ENCODE measurements at places on chromosomes 3 and 15.

- no peak for DNase-seq
Measured at GRCh38 chr15:66833371-66833770, 131.3 kb downstream of the SMAD6 start.

- no peak for DNase-seq
Measured at GRCh38 chr15:81812456-81812855, 233.4 kb downstream of the MEX3B start.

- no peak for DNase-seq
Measured at GRCh38 chr3:189071446-189071845, 100.3 kb upstream of the TPRG1 start.

GRCh38 chr3:136311261-136311660 lies 61.1 kb downstream of the PCCB start:
- no peak for DNase-seq

- no peak for DNase-seq
Measured at GRCh38 chr3:31106204-31106603, 211.7 kb upstream of the GADL1 start.

DNA sequence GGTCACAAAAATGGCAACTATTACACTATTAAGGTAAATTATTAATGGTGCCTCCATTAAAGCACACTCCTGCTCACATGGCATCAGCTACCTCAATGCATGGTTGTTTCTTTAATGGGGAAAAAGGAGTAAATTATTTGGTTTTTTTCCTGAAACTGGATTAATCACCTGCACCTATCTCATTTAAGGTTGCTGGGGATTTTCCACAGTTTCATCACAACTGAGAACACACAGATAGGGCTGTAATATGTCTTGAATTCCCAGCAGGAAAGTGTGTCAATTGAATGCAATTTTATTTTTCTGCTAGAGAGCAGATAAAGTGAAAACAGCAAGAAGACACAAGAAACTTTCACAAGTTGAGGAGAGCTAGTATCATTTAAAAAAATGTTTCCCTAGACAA lies 36.4 kb downstream of the RFTN1 start:
- no peak for DNase-seq

GRCh38 chr3:31534065-31534425 lies 1.3 kb downstream of the STT3B start:
- no peak for DNase-seq

DNA sequence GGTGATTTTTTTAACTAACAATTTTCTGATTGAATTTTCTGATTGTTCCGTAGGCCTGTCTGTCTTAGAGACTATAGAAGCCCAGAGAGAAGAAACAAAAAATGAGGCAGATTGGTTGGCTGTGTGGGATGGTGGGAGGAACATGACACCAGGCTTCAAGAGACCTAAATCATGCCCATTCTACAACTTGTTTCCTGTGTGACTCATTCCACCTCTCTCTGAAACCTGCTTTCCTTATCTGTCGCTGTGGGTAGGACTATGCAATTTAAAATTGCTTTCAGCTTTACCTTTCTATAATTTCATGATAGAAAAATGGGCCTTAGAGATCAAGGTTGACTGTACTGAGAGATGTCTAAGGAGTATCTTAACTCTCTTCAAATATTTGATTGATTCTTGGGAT lies 44.5 kb downstream of the OXNAD1 start:
- no peak for DNase-seq

GRCh38 chr3:124854009-124854408 lies 33.2 kb downstream of the ITGB5 start:
- DNase-seq = no peak

DNA sequence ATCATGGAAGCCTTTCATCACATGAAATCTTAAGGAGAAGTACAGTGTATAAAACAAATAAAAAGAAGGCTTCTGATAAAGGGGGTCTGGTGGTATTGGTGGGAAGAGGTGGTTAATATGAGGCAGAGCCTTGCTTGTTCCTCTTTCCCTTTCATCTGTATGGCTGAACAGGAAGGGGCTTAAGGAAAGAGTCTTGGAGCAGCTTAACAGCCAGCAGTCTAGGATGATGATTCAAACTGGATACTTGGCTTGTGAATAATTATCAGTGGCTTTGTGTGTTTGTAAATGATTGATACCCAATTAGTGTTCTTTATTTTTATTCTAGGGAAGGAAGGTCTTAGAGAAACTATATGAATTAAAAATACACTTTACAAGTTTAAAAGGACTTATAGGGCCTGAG lies 29.1 kb upstream of the TCAIM start:
- DNase-seq = no peak

GRCh38 chr3:153291059-153291685 lies 129.1 kb downstream of the RAP2B start:
- no peak for DNase-seq

GRCh38 chr3:73448761-73449301 lies 175.9 kb downstream of the PDZRN3 start:
- DNase-seq = no peak

DNA sequence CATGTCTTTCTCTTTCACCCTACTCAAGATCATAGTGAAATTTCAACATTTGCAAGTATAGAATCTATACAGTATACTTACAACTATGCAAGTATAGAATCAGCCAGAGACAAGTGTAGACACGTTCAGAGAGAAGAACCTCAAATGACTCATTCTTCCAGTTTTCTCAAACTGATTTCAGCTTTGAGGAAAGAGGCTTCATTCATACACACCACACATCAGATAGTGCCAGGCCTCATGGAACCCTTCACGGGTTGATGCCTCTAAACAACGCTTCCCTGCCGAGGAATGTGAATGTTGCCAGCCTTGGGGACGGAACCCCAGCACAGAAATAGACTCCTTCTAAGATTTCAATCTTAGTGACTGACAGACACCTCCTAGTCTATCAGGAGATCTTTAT lies 135.7 kb downstream of the FOXP1 start:
- DNase-seq = no peak

DNA sequence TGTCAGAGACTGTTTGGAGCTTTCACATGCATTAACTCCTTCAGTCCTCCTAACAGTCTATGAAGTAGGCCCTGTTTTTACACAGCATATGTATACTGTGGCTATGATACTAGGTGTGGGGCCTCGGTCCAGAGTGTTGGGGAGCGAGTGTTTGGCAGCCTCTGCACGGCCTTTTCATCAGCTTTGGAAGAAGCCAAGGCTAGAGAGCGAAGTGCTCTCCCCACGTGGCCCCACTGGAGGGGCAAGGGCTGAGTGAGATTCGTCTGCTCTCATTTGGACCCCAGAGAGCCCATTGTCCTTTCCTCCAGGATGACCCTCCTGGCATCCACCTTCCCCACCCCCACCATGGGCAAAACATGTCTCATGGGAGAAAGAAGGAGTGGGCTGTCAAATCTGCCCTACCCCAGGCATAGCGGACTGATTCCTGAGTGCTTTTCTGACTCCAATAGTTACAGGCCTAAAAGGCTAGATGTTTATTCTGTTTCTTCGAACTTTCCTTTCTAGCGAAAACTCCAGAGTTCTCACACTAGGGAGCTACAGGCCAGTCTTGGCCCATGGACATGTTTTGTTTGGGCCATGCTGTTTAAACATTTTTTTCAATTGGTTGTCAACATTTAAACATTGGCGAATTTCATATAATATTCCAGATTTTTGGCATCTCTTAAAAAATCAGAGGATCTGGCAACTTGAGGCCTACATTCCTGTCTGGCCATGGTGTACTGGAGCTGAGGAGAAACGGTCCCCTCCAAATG lies 76.0 kb downstream of the EEFSEC start:
- DNase-seq = no peak

- no peak for DNase-seq
Measured at GRCh38 chr3:116155841-116156240, 289.4 kb downstream of the LSAMP start.

GRCh38 chr3:59381282-59381681 lies 331.5 kb upstream of the CFAP20DC start:
- DNase-seq = no peak

DNA sequence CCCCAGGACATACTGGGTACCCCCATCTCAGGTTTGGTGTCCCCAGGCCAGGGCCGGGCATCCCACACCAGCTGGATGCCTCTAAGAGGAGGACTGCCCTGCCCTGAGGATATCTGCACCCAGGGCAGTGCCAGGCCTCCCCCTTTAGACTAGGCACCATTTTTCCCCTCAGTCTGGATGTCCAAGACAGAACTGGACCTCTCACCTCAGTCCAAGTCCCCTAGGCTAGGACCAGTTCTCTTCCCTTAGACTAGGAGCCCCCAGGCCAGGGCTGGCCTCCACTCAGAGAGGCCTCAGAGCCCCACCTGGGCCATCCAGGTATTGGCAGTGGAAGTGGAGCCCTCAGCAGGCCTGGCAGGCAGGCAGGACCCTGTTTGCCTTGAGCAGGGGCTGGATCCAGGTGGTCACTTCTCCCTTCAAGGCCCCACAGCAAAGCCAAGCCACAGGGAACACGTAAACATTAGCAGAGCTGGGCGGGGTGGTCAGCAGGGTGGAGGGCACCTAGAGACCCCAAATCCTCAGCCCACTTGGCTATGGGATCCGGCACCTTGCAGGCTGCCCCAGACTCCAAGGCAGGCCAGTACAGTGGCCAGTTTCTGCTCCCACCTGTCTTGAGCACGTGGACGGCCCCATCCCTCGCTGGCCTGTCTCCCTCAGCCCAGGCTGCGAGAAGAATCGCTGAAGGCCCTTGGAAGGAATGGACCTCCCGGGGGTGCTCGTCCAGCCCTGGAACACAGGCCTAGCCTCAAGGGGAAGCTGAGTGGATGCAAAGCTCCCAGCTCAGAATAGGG lies 28.3 kb downstream of the PTH1R start:
- no peak for DNase-seq

DNA sequence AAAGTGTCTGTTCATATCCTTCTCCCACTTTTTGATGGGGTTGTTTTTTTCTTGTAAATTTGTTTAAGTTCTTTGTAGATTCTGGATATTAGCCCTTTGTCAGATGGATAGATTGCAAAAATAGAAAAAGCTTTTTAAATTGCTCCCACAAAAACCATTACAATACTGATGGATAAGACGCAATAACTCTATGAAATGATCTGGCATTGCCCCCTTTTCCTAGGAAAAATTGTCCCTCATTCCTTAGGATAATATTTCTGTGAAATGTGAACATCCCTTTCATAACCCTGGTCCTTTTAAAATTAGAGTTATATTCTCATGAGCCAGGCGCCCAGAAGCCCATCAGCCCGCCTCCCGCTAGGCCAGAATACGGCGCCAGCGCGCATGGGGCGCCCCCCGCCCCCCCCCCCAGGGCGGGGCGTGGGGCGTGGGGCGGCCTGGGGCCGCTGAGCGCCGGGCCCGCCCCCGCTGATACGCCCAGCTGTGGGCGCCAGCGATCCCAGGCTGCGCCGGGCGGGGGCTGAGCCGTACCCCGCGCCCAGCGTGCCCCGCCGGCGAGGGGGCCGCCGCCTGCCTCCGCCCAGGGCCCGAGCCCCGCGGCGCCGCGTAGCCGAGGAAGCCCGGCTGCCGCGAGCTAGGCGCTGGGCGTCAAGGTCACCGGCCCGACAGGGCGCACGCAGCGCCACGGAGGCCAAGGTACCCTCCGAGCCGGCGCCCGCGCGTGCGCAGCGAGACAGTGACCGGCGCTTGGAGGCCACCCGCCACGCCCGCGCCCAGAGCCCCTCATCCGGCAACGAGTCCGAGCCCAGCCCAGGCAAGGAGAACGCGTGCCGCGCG lies 11.1 kb upstream of the ROPN1B start:
- DNase-seq = no peak

DNA sequence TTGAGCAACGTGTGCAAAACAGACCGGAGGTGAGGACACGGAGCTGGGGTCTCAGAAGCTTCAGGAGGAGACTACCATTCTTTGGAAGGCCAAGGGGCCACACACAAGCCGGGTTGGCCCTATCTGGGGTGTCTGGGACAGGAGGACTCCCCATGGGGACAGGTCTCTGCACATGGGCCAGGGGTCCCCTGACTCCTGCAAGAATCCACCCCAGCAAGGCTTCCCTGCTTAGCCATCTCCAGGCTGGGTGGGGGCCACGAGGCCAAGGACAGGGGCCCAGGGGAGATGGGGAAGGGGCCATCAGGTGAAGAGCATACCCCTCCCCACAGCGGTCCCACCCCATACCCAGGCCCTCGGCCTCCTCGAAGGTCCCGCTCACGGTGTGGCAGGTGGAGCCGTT lies 38.5 kb downstream of the ADAMTS7 start:
- DNase-seq = no peak

- no peak for DNase-seq
Measured at GRCh38 chr3:10329495-10330015, 8.6 kb upstream of the SEC13 start.

GRCh38 chr3:143184099-143184498 lies 64.5 kb downstream of the CHST2 start:
- no peak for DNase-seq

DNA sequence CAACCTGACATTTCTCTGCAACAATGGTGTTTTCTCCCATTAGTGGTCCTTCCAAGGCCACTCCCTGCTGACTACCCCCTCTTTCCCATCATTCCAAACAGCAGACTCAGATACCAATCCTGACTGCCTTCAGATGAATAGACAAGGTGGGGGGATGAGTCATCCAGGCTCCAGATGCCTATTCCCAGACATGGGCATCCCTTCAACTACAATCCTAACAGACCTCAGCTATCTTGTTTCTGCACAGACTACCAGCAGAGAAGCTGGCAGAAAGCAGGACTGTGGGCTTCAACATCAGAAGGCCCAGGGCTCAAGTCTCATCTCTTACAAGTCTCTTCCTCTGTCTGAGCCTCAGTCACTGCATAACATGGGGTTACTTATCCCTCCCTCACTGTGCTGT lies 2.2 kb downstream of the RBP1 start:
- DNase-seq = no peak

- DNase-seq = no peak
Measured at GRCh38 chr15:84740691-84741090, 7.7 kb upstream of the ZNF592 start.

DNA sequence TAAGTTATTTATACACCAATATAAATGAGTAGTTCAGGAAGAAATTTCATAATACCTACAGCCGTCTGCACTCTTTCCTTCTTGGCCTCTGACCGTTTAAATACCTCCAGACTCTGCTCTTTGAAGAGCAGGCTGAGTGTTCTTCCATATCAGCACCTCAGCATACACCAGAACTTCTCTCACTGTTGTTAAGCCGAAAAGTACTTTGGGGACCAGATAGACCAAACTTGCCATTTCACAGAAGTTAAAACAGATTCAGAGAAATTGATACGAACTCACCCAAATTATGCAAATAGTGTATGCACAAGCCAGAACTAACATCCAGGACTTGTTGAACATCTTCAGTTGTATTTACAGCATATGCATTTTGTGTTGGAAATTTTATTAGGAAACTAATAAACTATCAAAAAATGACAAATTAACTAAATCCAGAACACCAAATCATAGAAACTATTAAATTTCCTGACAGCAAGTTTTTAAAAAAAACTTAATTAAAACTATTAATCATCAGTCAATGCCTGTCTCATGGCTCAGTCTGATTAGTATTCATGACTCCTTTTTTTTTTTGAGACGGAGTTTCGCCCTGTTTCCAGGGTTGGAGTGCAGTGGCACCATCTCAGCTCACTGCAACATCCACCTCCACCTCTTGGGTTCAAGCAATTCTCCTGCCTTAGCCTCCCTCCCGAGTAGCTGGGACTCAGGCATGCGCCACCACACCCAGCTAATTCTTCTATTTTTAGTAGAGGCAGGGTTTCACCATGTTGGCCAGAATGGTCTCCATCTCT lies 24.1 kb downstream of the CGGBP1 start:
- no peak for DNase-seq
